Stimulated activated CD4-positive, alpha-beta T cell treated with anti-CD3 and anti-CD28 coated beads, Interleukin-2, amount 100 ng/mL, for 24 hours (primary cell): ENCODE measurements at places on chromosomes 1 and 21.

DNA sequence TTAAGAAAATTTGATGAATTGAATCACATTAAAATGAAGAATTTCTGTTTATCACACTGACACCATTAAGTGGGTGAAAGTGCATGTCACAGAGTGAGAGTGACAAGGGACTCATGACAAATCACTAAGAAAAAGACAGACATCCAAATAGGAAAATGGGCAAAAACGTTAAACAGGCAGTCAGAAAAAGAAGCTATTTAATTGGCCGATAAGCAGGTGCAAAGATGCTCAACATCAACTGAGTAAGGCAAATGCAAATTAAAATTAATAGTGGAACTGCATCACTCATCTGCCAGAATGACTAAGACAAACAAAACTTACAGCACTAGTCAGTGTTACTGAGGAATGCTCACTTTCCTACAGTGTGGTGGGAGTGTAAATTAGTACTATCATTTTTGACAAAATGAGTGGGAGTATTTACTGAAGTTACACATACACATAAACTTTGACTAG lies 39.2 kb upstream of the RUNX1 start:
- DNase-seq, result no peak

GRCh38 chr1:175893192-175893591 lies 149.8 kb upstream of the TNR start:
- no peak for DNase-seq

- DNase-seq, result peak; percentile 59
Measured at GRCh38 chr21:42413500-42413899, 9.8 kb downstream of the UBASH3A start.

DNA sequence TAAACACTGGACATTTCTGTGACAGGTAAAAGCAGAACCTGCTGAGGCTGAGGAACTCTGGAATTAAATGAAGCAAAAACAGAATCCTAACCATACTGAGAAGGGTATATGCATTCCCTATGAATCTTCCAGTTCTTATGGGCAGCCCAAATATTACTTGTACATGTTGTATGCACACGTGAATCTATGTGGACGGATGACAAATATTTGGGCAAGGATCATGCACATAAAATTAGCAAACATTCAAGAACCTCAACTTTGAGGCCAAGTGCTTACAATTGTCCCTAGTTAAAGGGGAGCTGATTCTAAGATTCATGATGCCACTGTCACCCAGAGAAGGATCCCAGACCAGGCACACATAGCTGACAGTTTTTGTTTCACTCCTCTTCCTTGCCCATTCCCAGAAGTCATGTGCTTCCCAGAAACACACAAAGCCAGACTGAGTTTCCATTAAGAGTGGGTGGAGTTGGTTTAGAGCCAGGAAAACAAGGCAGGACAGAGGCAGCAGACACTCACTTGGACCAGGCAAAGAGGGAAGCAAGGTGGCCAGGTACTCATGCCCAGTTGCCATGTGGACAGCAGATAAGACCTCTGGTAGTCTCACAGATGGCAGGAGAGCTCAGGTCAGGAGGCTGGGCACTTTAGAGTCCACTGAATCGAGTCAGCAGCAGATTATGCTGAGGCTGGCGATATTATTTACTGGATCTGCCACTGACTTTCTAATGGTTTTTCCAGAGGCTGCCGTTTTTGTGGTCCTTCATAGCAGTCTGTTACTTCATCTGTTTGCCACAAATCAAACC lies 25.6 kb downstream of the AK2 start:
- DNase-seq, result no peak

GRCh38 chr1:53417074-53417511 lies 42.1 kb upstream of the DMRTB1 start:
- DNase-seq, result no peak

- no peak for DNase-seq
Measured at GRCh38 chr1:232968965-232969364, 18.6 kb downstream of the NTPCR start.

- peak; percentile 78 for DNase-seq
Measured at GRCh38 chr1:24502065-24502708, 449 bp upstream of the RCAN3 start.

DNA sequence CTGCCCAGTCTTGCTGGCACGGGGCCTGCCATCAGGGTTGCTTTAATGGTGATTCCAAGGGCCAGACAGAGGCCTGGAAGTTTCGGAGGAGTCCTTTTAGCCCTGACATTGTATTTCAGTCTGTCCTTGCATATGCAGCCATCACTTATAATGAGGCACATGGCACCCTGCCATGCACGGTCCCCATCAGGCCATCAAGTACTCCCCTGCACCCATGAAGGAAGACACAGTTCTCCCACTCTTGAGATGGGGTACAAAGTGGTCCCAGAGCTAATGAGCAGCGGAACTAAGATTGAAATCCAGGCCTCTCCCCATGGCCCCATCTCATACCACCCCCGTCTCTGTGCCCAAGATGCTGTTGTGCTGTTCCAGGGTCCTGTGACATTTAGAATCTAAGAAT lies 596.6 kb downstream of the PTPRU start:
- no peak for DNase-seq

- DNase-seq, result no peak
Measured at GRCh38 chr1:181344091-181344490, 139.2 kb upstream of the CACNA1E start.

- DNase-seq, result no peak
Measured at GRCh38 chr1:180505732-180506335, 3.5 kb upstream of the ACBD6 start.

GRCh38 chr1:155485945-155486344 lies 76.7 kb downstream of the ASH1L start:
- DNase-seq, result no peak

GRCh38 chr1:157085421-157085820 lies 14.2 kb downstream of the ETV3L start:
- no peak for DNase-seq

DNA sequence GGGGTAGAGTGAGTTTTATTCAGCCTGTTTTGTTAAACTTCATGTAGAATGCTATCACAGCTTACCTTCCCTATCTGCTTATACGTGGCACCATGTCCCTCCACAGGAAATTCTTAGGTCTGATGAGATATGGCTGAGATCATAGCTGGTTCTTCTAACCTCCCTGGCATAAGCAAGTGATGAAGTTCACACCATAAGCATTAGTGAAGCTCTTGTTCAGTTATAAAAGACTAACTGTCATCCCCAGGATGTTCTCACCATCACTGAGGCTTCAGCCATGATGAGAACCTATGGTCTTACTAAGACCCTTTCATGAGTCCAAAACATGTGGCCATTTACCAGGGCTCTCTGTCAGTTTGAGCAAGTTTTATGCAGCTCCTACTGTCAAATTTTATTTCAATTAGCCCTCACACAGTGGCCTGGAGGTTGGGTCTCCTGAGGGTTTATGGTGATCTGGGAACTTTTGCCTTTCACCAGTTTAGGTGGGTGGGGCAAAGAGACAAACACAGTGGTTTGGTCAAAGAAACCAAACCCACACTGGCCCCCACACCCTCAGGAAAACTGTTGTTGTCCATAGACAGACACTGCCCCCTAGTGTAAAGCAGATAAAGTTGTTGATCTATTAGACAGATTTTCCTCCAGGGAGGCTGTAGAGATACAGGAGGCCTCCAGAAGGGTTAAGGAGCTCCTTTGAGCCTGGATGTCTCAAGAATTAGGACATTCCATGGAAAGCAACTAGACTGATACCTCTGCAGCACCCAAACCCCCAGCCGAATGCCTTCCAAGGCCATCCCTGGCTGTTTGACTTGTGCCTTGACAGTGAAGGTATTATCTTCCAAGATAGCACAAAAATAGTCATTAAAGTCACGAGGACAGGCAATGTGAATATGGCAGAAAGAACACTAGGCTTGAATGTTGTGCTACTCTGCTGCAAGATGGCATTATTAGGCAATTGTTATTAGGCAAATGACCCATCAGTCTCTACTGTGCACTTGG lies 5.0 kb downstream of the SLC22A15 start:
- no peak for DNase-seq

DNA sequence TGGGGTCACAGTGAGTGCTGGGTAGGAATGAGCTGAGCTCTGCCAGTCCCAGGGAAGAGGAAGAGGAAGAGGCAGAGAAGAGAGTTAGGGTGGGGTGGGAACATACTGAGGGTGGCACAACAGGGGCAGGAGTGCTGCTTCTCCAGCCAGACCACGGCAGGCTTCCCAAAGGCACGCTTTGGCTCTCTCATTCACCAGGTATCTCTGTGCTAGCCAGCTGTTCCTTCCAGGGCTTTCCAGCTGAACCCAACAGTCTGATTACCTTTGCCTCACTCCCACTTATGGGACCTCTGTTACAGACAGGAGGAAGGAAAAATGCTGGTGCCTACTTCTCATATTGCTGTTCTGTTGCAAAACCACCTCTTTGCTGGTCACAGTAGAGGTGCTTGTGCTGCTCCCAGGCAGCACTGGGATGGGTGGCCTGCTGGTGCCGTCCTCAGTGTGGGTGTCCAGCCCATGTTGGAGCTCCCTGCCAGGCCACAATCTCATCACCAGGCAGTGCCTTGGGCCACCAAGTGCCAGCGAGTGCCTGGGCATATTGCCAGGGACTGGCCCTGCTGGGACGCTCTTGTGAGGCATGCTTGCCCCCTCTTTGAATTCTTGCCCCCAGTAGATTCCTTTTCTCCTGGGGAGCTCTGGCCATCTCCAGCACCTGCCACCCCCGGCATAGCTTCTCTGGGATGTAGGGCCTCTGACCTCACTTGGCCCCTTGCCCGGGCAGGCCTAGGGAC lies 2.1 kb downstream of the ADORA1 start:
- no peak for DNase-seq

GRCh38 chr1:182968151-182968741 lies 15.3 kb upstream of the SHCBP1L start:
- DNase-seq, result no peak

- no peak for DNase-seq
Measured at GRCh38 chr1:214707306-214708087, 104.5 kb downstream of the CENPF start.

- no peak for DNase-seq
Measured at GRCh38 chr1:214494706-214495105, 56.7 kb downstream of the PTPN14 start.

DNA sequence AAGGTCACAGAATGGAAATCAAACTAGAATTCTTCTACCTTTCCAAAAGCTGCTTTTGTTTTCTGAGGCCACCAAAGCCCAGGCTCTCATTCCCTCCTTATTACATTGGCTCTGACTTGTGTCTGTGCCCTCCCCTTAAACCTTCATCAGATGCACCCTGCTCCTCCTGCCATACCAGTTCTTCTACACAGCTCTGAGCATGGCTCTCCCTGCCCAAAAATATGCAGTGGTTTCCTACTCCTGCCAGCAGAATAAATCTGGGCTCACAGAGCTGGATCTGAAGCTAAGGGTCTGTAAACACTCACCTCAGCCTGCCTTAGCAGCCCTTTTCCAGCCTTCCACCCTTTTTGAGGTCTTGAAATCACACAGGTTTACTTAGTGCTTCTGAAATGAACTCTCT lies 55.0 kb downstream of the TTC3 start:
- no peak for DNase-seq

DNA sequence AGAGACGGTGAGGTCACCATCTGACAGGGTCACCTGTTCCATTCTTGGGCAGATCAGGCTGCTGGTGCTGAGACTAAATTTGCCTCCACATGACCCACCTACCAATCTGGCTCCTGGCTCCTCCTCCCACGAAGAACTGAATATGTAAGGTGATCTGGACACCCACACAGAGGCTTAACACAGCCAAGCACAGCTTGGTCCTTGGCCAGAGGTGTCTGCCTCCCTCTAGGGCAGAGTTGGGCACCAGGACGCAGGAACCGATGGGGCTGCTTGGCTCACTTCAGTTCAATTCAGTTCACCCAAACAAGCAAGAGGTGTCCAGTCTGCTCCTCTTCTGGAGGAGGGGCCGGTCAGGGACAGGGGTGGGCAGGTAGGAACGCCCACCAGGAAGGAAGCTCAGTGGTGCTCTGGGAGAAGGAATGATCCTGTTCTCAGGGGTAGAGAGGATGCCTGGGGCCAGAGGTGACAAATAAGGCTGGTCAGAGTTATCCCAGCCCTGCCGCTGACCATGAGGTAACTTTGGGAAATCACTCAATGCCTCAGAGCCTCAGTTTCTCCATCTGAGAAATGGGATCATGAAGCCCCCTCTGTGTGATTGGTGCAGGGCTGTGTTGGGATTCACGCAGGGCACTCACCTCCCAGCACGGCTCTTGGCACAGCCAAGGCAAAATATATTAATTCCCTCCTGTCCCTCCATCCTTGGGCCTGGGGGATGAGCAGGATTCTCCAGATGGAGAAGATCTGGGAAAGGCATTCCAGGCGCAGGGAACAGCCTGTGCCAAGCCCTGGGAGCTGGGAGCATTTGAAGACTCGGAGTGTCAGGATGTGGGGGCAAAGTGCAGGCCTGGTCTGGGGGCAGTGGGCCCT lies 284.5 kb downstream of the PTPRU start:
- no peak for DNase-seq

DNA sequence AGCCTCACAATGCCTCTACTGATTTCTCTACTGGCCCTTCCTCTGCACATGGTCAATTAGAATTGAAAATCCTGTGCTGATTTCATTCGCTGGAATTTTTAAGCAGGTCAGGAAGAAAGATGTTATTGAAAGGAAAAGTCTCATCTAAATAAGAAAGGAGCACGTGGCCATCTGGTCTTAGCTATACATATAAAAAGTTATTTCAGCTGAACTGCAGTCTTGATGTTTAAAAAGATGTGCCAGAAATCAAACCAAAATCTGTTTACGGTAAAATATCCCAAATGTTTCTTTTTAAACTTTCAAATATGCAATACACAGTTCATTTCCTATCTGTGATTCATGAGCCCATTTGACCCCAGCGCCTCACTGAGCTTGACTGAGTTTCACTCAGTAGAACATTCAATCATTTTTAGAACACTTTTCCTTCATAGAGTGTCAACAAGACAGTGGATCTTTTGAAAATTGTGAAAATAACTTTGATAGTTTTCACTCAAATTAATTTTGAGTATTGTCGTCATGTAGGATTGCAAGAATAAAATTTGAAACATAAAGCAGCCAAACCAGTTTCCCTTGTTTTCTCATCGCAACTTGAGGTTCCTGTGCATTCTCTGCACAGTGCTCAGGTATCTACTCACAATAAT lies 293.6 kb downstream of the PTPRC start:
- DNase-seq, result no peak

GRCh38 chr1:152786077-152786476 lies at the start of gene LCE1E:
LCE1E (plus strand) TSS chr1:152786257; CDS start chr1:152787300, 1,043 bp downstream.
- no peak for DNase-seq

- DNase-seq, result no peak
Measured at GRCh38 chr1:83751602-83752001, 247.3 kb downstream of the TTLL7 start.

GRCh38 chr1:29105822-29106221 lies 17.9 kb downstream of the TMEM200B start:
- DNase-seq, result no peak

DNA sequence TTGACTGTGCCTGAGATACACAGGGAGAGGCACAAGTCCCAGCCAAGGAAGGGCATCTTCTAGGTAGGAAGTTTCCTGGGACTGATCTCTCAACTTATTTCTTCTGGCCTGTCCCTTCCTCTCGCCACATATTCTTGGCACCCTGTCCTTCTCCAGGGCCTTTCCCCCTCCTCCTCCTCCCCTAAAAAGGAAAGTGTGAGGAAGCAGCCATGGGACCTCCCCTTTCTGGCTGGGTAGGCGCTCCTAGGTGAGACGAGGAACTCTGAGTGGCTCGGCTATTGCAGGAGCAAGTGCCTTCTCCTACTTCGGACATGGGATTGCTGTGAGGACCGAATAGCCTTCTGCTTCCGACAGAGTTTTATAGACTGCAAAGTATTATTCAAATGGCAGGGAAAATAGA lies 15.5 kb upstream of the MTARC2 start:
- DNase-seq, result no peak
